ENCODE measurements at places on chromosomes 1 and 21. TPM values are rescaled to one million over a fixed set of nuclear protein-coding genes. Genes with fewer than 3 reads are reported as not detected.

Gene FOXD2
- 0.24 TPM for total RNA-seq

Gene KCNE1
- total RNA-seq: 0.72 TPM

Gene KRTAP7-1
- 10.1 TPM for total RNA-seq

Gene SAMSN1
- total RNA-seq: 14.0 TPM

Measured in umbilical cord (tissue), 2 donors.